ENCODE measurements at places on chromosomes 6 and 20.

DNA sequence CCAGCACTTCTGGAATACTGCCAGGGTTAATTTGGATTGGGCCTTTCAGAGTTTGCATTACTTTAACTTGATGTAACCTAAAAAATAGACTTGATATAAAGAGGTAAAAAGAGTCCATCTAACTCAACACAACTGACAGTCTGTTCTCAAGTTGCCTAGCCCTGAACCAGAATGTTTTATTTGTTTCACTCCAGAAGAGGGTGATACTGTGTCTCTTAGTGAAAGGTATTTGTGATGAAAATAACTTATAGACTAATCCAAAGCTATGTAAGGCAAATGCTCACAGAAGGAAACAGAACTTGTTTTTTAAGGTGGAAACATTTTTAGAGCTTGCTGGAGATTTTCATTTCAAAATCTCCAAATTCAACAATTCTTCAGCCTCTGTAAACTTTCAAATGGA is 469.1 kb upstream of the RUNX2 start:
- DNase-seq: no peak

DNA sequence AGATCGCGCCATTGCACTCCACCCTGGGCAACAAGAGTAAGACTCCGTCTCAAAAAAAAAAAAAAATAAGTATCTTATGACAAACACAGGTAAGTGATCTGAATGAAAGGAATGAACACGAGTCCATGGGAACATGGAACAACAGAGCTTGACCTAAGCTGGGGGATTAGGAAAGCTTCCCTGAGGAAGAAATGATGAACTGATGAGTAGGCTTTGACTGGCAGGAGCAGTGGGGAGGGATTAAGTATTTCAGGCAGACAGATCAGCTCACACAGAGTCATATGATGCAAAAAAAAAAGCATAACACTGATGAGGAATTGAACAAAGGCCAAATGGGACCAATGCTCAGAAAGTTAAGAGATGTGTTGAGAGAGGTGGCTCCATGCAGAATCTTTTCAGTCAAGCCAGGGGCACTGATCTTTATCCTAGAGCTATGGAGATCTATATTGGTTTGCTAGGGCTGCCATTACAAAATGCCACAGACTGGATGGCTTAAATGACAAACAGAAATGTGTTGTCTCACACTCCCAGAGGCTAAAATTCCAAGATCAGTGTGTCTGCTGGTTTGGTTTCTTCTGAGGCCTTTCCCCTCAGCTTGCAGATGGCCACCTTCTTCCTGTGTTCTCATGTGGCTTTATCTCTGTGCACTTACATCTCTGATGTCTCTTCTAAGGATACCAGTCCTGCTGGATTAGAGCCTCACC is 85.6 kb downstream of the ANKRD6 start:
- DNase-seq: no peak

DNA sequence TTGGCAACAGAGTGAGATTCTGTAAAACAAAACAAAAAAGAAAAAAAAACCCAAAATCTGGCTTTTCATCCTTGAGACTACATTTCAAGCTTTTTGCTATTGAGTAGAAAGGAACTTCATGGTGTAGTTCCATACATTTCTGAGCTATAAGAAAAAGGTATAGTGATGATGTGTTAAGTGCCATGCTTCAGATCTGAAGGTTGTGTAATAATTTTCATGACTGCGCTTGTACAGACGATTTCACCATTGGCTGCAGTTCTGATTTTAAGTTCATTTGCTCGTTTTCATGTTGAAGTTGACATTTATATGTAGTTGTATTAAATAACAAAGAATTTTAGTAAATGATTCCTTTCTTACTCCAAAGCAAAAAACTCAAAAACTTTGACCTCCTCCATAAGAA is 247.6 kb downstream of the ARID1B start:
- DNase-seq: no peak

- DNase-seq: peak; percentile 78
Measured at GRCh38 chr20:44683263-44684046, 31.7 kb upstream of the CCN5 start.

DNA sequence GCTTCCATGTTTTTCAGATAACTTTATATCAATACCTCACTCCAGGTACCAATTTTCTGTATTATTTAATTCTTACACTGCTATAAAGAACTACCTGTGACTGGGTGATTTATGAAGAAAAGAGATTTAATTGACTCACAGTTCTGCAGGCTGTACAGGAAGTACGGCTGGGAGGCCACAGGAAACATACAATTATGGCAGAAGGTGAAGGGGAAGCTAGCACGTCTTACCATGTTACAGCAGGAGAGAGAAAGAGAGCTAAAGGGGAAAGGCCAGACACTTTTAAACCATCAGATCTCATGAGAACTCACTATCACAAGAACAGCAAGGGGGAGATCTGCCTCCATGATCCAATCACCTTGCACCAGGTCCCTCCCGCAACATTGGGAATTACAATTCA is 119.1 kb upstream of the BMP5 start:
- peak; percentile 44 for DNase-seq

- DNase-seq: no peak
Measured at GRCh38 chr20:63695424-63696305, 787 bp upstream of the TNFRSF6B start.

- no peak for DNase-seq
Measured at GRCh38 chr6:11494786-11495564, 42.6 kb upstream of the TMEM170B start.

DNA sequence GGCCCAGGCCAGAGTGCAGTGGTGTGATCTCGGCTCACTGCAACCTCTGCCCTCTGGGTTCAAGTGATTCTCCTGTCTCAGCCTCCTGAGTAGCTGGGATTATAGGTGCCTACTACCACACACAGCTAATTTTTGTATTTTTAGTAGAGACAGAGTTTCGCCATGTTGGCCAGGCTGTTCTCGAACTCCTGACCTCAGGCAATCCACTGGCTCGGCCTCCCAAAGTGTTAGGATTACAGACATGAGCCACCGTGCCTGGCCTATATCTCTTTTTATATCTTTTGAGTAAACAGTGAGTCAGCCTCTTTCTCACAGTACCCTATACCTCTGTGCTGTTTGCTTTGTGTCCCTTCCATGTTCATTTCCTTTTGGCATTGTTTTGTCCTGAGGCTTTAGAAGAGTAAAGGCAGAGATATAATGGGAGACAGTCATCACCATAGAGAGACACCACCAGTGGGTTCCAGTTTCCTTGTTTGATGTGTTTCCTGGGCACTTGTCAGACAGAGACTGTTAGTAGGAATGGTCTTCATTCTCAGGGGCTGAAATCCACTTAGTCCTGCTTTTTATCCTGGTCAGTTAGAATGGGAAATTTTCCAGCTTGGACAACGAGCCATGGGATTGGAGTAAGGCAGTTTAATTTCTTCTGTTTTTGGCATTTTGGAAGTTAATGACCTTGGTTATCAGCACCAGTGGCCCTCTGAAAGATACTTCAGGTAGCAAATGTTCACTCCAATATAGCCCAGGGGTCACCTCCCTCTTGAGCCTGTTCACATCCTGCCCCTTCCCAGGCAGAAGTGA is 32.2 kb upstream of the ASXL1 start:
- no peak for DNase-seq

- DNase-seq: no peak
Measured at GRCh38 chr6:16836144-16836981, 75.1 kb upstream of the ATXN1 start.

DNA sequence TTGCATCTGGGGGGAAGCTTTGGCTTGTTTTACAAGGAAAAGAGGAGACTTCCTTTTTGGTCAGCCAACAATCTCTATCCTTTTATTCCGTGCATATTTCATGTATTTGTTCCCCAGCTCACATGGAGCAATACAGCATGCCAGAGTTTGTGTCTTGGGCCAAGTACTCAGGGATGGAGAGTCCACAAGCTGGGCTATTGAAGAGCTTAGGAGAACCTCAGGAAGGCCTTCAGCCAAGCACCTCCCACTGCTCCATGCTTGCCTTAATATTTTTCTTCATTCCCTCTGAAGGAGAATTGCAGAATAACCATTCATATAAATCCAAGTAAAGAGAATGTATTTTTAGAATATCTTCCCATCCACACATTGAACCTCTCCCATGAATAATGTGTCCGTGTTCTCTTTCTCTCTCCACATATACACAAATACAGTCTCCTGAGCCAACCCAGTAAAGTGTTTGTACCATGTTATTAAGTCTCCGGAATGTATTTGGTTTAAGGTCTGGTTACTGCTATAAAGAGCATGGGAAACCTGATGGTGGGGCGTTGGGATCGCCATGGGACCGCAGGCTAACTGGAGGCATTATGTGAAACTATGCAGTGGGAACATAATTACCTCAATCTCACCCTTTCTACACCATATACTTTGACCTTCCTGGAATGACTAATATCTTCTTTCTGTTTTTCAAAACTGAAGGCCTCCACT is 3.0 kb downstream of the LAMA4 start:
- no peak for DNase-seq

All from KBM-7 (cell line).